ENCODE measurements at places on chromosomes 7 and 10. TPM values are rescaled to one million over a fixed set of nuclear protein-coding genes. Genes with fewer than 3 reads are reported as not detected.

Gene GTF2IRD1
- 17.4 TPM for polyA plus RNA-seq

Gene TUBAL3
- 2.6 TPM for polyA plus RNA-seq

Gene PLCE1
- polyA plus RNA-seq: 0.01 TPM

Gene ZNF518A
- 10.0 TPM for polyA plus RNA-seq

Gene ERVW-1
- polyA plus RNA-seq: not detected

Gene ACBD5
- 8.0 TPM for polyA plus RNA-seq

Gene CLDN4
- 7.2 TPM for polyA plus RNA-seq

Gene ARMC3
- not detected for polyA plus RNA-seq

Gene TUBB8
- polyA plus RNA-seq: 0.10 TPM

Gene NOS3
- 0.95 TPM for polyA plus RNA-seq

Gene RBM20
- 0.04 TPM for polyA plus RNA-seq

Gene CCL26
- polyA plus RNA-seq: 0.20 TPM

Gene ZMIZ2
- polyA plus RNA-seq: 4.7 TPM

Gene PILRB
- 16.5 TPM for polyA plus RNA-seq

All from keratinocyte (primary cell).